NAMALWA (cell line): ENCODE measurements at places on chromosomes 16 and 17.
A peak's percentile ranks its signal among the peaks of the same experiment; 100 is the strongest.

GRCh38 chr17:951325-952132 lies 28.0 kb downstream of the NXN start:
- no peak for DNase-seq

DNA sequence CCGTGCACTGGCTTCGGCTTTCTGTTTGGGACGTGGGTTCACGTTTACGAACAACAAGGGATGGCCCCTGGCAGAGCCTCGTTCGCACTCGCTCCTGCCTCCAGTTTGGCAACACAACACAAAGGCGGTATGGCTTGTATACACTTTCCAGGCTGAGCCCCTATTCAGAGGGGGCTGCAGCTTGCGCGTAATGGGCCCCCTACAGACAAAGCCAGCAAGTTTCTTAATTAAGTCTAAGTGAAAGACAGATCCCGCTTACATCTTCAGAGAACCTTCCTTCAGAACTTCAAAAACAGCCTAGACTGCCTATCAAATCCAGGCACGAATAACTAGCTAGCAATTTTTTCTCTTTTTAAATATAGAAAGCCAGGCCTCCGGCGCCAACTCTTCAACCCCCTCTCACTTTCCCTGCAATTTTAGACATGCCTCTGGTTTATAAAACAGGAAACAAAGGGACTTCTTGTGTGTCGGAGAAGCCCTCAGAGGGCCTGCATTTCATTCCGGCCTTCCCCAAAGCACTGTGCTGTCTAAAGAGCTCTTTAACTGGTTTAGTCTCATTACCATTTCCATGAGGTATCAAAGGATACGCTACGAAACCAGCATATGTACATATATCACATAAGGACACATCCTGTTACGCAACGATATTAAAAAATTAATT lies 244.9 kb downstream of the STX8 start:
- DNase-seq, result no peak

DNA sequence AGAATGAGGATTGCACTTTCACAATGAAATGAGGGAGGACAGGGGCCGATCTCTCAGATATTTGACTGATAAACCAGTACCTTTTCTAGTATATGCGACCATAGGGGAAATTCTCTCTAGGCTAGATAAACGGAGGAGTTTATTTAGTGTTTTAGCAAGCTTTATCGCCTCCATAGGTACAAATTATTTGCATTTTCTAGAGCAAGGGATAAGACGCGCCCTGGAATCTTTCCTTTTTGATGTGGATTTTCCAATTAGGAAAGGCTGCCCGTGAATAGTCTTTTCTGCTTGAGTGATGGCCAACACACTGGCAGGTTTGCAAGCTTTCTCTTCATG lies 351 bp upstream of the GDPD1 start:
- no peak for DNase-seq

- no peak for DNase-seq
Observed at GRCh38 chr17:54439816-54440215, 460.8 kb upstream of the TOM1L1 start.

GRCh38 chr17:29905086-29905878 lies 24.7 kb downstream of the SSH2 start:
- DNase-seq, result no peak

DNA sequence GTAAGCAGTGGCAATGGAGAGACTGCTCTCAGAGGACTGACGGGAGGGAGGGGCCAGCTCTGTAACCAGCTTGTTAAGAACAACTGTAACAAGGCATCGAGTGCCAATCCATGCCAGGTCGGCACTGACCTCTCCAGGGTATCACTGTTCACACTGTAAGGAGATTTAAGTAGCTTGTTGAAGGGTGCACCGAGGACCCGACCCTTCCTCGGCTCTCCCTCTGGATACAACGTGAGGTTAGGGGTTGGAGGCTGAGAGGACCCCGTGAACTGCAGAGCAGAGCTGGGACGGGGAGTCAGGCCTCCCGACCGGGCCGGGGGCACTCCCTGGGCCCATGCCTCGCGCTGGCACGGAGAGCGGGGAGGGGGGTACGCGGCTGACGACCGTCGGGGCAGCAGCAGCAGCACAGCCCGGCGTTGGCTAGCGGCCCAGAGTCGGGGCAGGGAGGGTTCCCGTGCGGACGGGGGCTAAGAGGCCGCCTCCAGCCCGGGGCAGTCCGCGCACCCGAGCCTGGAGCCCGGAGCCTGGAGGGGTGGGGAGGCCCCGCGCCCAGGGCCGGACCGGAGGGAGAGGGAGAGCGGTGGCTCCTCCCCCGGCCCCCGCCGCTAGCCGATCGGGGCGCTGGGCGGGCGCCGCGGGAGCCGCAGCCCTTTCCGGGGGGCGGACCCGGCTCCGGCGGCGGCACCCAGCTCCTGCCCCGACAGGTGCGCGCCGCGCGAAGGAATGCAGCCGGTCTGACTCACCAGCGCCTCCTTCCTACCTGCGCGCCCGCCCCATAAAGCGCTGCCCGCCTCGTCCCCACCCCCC lies at the start of gene ITGB4:
TSS of gene ITGB4 (plus strand) at position 804 of the 807 bp plus-strand sequence. CDS start 3,245 bp downstream, outside the sequence.
- DNase-seq, result peak; percentile 20

DNA sequence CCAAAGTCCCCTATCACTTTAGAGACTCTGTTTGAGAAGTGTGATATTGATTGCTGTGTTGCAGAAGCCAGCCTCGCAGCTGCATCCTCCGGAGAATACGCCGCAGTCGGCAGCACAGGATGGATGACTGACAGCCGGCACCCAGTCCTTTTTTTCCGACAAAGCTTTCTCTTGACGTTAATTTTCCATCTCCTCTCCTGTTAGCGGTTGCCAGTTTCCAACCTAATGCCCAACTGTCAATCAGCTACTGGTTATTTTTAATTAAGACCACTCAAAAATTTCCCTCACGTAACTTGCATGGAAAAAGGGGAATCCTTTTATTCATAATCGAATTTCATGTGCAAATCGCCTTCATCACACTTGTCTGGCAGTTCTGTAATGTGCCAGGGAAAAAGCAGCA lies 953.9 kb downstream of the CDH11 start:
- DNase-seq, result no peak

DNA sequence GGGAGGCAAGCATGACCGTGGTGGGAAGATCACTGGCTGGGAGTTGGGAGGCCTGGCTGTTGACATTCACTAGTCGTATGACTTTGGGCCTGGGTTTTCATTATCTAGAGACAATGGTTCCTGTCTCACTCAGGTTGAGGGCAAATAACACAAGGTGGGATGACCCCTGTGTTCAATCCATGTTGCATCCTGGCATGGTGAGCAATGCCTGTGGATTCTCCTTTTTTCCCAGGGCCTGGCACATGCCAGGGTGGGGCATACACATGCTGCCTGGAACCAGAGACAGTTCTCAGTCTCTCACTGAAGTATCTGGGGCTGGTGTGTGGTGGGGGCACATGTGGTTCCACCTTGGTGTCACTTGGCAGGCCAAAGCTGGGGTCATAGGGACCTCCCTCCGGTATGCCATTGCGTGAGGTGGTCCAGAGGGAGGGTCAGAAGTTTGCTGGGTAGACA lies 5.4 kb downstream of the THRA start:
- no peak for DNase-seq

- no peak for DNase-seq
Observed at GRCh38 chr17:41655611-41656111, 31.3 kb upstream of the KRT17 start.

GRCh38 chr16:23288726-23289512 lies 13.2 kb upstream of the SCNN1B start:
- DNase-seq, result no peak

DNA sequence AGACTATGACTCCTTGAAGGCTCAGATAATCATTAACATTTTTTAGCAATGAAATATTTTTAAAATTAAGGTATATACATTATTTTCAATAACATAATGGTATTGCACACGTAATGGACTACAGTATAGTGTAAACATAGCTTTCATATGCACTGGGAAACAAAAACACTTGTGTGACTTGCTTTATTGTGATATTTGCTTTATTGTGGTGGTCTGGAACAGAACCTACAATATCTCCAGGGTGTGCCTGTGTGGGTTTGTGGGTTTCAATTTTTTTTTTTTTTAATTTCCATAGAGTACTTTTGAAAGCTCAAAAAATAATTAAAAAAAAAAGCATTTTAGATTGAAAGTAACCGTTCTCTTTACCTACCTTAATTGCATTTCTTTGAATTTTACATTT lies 25.3 kb downstream of the CYLD start:
- DNase-seq, result no peak

DNA sequence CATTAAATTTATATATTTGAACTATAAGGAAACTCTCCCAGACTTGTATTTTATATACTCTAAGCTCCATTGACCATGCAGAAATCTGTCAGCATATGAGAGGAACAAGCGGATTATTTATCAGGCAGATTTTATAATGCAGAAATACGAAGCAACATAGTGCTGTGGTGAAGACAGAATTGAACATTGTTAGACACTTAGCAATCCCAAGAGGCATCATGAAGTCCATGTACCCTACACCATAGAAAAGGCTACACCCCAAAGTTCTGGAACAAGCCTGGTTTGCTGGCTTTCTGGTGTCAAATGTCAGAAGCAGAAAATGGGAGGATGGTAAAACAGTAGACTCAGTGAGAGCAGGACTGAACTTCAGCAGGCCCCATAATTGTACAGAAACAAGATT lies 241.1 kb downstream of the PRKCA start:
- no peak for DNase-seq

DNA sequence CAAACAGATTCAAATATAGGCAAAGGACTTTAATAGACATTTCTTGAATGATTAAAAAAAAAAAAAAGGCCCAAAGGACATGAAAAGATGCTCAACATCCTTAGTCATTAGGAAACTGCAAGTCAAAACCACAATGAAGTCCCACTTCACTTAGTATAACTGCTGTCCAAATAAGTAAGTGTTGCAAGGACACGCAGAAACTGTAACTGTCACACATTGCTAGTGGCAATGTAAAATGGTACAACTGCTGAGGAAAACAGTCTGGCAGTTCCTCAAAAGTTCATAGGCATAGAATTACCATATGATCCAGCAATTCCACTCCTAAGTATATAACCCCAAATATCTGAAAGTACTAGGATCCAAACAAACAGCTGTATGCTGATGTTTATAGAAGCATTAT lies 112.7 kb downstream of the BRIP1 start:
- DNase-seq, result no peak

DNA sequence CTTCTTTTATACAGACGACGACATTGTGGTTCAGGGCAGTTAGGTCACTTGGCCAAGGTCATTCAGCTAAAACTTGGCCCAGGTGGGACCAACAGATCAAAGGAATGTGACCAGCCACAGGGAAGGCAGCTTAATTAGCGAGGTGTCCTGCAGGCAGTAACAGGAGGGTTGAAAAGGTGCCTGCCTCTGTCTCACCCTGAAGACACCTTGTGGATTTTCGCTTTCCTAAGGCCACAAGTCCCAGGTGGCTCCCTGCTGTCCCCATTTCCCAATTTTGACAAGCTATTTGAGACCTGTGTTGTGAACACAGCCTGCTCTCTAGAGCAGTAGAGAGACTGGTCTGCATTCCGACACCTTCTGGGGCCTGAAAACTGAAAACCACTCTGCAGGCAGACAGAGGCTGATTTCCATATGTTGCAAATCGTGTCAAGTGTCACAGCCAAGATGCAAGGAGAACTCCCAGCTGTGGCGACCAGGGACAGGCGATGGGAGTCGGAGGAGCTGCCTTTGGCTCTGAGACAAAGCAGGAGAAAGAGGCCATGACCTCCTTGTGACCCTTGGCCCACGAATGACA lies 593.1 kb upstream of the CDH5 start:
- DNase-seq, result no peak

GRCh38 chr17:35801583-35802224 lies 6.3 kb upstream of the MMP28 start:
- peak; percentile 65 for DNase-seq

DNA sequence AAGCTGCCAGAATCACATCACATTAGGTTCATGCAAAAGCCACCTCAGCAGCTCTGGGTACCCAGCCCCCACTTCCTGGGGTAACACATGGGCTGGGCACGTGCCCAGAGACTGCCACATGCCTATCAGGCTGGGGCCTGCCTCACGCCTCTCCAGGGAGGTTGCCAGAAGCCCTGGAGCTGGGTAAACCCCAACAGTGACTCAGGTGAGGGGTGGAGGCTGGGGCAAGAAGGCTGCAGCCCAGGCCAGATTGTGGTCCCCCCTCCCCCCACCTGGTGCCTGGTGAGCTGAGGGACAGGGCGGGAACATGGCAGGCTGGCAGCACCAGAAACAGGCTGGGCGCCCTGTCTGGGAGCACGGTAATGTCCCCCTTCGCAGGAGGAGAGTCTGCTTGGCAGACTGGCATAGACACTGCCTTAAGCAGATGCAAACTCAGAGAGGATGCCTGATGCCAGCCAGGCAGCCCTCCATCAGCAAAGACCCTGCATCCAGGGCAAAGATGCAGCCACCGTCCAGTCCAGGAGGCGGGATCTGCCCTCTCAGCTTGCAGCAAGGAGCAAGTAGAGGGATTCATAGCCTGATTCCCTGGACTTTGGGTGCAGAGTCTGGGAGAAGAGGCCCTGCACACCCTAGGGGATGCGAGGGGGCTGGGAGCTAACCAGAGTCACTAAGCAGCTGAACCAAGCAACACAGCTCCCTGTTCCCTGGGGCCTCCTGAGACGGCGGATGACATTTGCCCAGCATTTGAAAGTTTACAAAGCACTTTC lies 28.8 kb downstream of the NGFR start:
- DNase-seq, result no peak

- DNase-seq, result no peak
Observed at GRCh38 chr17:81315885-81316391, 20.8 kb upstream of the SLC38A10 start.

GRCh38 chr17:48594538-48595277 lies 1.1 kb upstream of the HOXB5 start:
- DNase-seq, result no peak

- no peak for DNase-seq
Observed at GRCh38 chr17:82400830-82401229, 17.3 kb upstream of the HEXD start.

- no peak for DNase-seq
Observed at GRCh38 chr17:58381124-58382035, 29.4 kb upstream of the SUPT4H1 start.

DNA sequence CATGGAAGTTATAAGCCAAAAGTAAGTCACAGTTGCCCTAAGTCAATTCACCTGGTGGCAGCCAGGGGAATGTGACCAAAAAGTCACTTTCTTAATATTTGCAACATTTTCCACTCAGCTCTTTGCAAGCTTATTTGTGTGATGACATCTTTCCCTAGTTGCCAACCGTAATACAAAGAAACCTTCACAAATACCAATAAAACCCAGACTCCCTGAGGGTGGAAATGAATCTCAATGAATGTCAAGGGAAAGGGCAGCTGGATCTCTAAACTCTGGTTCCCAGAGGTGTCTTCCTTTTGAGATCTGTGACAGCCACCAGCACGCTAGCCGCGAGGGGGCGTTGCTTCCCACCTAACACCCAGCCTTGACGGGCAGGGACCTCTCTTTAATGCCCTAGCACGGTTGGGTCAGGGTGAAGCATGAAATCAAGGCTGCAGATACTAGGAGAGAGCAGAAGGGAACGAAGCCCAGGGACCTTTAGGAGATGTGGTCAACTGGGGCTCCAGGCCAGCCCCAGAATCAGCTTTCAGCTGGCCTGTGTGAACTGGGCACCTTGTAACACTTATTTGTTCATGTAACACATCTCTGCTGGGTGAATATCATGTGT lies 82.2 kb downstream of the CMC2 start:
- DNase-seq, result peak; percentile 62
